Skin of body (tissue), 3 donors: ENCODE measurements at places on chromosomes 16 and 17.

- no peak for DNase-seq
These were observed 1.3 kb downstream of the ZNF652 start for GRCh38 chr17:49360796-49361128.

DNA sequence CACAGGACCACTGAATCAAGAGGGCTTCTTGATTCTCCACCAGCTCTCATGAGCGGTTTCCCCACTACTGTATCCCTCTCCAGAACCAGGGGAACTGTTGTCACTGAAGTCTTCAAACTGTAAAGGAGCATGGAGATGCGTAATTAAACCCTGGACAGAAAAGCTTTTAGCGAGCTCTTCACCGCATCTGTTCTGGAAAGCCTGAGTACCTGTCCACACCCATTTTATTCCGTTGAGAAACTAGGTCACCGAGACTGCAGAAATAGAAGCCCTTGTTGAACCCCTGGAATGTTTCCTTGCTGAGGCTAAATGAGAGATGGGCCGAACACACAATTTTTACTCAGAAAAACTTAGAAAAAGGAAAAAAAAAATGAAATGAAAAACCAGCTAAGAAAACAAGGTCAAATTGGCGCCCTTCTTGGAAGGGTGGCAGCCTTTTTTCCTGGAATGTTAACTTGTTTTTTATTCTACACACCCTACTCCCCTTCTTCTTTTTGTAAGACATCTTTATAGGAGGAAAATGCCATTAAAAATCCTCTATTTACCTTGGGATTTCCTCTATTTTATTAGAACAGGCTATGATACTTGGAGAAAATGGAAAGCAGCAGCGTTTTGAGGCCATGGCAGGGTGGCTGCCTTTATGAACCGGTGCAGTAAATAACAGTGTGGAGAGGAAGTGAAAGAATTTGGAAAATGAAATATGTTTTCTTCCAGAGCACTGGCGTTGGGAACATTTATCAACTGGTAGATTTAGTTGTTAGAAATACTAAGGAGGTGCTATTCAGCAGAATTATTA is 52.6 kb upstream of the CRISPLD2 start:
- DNase-seq, result no peak

DNA sequence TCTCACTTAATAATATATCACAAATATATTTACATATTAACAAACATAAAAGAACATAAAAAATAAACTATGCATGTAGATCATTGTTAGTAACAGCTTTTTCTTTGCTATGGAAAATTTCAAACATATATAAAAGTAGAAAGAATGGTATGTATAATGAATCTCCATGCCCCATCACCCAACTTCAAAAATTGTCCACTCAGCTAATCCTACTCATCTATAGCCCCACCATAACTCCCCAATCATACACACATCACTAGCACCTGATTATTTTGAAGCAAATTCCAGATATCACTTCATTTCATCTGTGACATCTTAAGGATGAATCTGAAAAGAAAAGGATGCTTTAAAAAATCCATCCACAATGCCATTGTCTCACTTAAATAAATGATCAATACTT is 46.8 kb downstream of the SHISA6 start:
- DNase-seq, result no peak

DNA sequence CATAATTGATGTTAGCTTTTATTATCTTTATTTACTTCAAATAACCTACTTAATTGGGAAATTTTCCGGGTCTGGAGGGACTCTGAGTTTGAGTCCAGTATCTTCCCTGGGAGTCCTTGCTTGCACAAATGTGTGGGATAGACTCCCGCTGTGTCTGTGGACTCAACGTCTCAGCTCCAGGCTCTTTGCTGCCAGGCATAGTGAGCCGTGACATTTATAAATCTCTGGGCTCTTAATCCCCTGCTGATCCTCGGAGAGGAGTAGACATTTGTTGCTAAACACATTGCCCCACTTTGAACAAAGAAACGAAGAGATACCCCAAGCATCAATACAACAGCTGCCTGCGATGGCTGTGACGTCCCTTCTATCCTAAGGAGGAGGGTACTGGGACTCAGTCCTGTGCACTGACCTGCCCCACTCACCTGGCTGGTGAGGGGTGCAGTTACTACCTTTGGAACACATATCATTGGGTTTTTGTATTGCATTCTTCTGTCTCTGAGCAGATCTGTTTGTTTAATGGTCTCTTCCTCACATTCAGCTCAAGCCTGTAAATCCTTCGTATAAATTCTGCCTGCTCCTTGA is 316.9 kb downstream of the HAPSTR1 start:
- DNase-seq, result no peak
